ENCODE measurements at places on chromosomes 1 and 21. TPM values are rescaled to one million over a fixed set of nuclear protein-coding genes. Genes with fewer than 3 reads are reported as not detected.
A peak's percentile ranks its signal among the peaks of the same experiment; 100 is the strongest.

DNA sequence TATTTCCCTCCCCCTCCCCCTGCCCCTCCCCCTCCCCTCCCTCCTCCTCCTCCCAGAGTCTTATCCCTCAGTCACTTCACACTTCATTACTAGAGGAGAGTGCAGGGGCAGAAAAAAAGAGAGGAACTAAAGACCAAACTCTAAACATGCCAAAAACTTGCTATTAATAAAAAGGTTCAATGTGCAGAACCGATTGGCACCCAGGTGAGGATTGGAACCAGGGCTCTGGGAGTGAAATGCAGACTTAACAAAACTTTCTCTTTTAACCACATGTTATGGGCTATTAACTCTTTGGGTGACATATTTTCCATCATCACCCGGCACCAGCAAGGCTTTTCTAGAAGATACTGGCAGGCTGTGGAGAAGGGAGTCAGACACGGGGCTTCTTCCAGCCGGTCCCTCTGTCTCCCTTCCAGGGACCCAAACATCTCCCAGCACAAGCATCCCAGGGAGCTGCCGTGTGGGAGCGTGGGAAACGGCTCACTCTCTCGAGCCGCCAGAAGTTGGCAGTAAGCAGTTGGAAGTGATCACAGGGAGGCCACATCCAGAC lies 13.6 kb downstream of the NID1 start:
- H3K4me3 ChIP-seq: no peak overlapping the region
- H3K36me3 ChIP-seq: peaks cover 15% of the 10 kb centered on the region

GRCh38 chr21:37805266-37805665 lies 111.0 kb downstream of the KCNJ6 start:
- H3K4me3 ChIP-seq: no peak overlapping the region
- peaks cover 14% of the 10 kb centered on the region for H3K4me1 ChIP-seq
- DNase-seq: no peak
- no peaks in the 10 kb centered on the region for H3K27me3 ChIP-seq

- no peak overlapping the region for H3K4me3 ChIP-seq
- no peak for DNase-seq
- no peak overlapping the region for H3K27ac ChIP-seq
- peaks cover 7% of the 10 kb centered on the region for H3K4me1 ChIP-seq
- no peaks in the 10 kb centered on the region for H3K27me3 ChIP-seq
Observed at GRCh38 chr1:67880056-67880601, 46.9 kb upstream of the GNG12 start.

- no peaks in the 10 kb centered on the region for H3K27me3 ChIP-seq
- H3K4me3 ChIP-seq: no peak overlapping the region
- H3K36me3 ChIP-seq: no peaks in the 10 kb centered on the region
- no peak overlapping the region for H3K27ac ChIP-seq
Observed at GRCh38 chr21:20026543-20026942, 971.7 kb upstream of the NCAM2 start.

DNA sequence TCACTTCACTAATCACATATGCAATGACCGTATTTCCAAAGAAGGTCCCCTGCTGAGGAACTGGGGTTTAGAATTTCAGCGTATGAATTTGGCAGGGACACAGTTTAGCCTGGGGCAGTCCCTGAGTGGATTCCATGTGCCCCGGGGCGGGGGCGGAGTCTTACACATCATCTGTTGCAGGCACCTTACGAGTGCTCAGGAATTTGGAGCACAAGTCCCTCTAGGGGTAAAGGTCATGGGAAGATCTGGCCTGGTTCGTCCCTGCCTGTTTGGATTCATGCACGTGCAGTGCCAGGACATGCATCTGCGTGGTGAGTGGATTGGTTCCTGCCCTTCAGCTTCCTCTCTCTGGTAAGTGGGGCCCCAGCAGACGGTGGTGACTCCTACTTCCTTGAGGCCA lies 208.3 kb upstream of the C1orf174 start:
- no peaks in the 10 kb centered on the region for H3K36me3 ChIP-seq
- no peaks in the 10 kb centered on the region for H3K27me3 ChIP-seq
- DNase-seq: no peak
- no peak overlapping the region for H3K27ac ChIP-seq
- no peak overlapping the region for H3K4me3 ChIP-seq

- peaks cover 40% of the 10 kb centered on the region for H3K4me1 ChIP-seq
- no peak for DNase-seq
- H3K27me3 ChIP-seq: no peaks in the 10 kb centered on the region
- H3K27ac ChIP-seq: peak within 1 kb of the TSS; percentile 68
- no peaks in the 10 kb centered on the region for H3K36me3 ChIP-seq
Observed at GRCh38 chr1:32246888-32247273, at the start of gene FAM167B. TSS of gene FAM167B (plus strand) at chr1:32247222. CDS start at chr1:32247422, 200 bp downstream.

DNA sequence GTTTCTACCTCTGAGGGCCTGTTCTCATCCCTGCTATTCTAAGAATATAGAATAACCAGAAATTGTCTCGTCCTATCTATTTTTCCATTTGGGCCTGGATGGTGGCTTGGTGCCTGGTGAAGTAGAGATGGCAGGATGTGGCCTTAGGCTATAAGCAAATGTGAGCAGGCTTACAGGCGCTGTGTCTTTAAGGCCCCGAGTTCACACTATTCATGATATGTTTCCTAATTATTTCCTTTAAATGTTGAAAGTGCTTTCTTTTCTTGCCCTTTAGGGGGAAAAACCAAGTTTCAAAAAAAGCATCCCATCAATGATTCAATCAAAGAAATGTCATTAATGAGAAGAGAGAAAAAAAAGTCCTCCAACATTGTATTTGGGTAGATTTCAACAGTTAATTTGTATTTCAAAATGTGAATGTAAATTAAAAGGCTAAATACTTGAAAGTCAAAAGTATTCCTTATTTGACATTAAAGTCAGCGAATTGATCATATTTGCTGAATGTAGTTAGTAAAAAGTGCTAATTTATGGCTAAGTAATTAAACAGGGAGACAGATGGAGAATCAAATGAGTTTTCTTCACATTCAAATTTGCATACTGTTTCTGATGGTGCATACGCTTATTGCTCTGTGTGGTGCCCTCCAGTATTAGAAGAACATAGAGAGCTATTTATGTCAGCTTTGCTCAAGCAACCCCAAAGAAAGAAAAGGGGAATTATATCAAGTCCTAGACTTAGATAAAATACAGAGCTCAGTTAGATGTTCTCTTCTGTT lies 34.0 kb upstream of the HUNK start:
- H3K27ac ChIP-seq: no peak overlapping the region
- no peak overlapping the region for H3K4me3 ChIP-seq
- H3K36me3 ChIP-seq: no peaks in the 10 kb centered on the region

GRCh38 chr1:67979532-67979931 lies 70.9 kb downstream of the DIRAS3 start:
- no peak for DNase-seq
- H3K4me3 ChIP-seq: no peak overlapping the region
- no peak overlapping the region for H3K27ac ChIP-seq
- no peaks in the 10 kb centered on the region for H3K36me3 ChIP-seq
- H3K27me3 ChIP-seq: no peaks in the 10 kb centered on the region

Gene UBL4B
- not detected for total RNA-seq

Gene SERTAD4
- 47.2 TPM for total RNA-seq

Gene GPR153
- 4.2 TPM for total RNA-seq

Gene RGS8
- total RNA-seq: not detected

Gene ZMYND12
- total RNA-seq: 0.40 TPM
